Naive B cell (primary cell): ENCODE measurements at places on chromosomes 13 and 19. TPM values are rescaled to one million over a fixed set of nuclear protein-coding genes. Genes with fewer than 3 reads are reported as not detected.

DNA sequence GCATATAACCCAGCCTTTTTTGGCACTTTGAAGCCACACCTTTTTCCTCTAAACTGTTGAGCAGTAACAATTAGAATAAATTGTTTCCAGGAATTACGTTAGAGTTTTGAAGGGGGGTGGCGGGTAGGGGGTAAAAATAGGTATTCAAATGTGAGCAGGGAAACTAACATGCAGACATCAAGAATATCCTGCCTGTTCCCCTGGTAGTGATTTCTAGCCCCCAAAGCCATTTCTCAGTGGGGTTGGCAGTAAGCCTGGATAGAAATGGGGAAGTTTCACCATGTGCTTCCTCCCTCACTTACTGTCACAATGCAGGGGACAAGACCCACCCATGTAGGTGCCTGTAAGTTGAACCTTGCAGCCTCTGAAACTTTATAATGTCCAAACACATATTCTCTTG is 3.8 kb downstream of the DOCK9 start:
- DNase-seq, result no peak

GRCh38 chr13:91126806-91127205 is 220.7 kb upstream of the MIR17HG start:
- no peak for DNase-seq

DNA sequence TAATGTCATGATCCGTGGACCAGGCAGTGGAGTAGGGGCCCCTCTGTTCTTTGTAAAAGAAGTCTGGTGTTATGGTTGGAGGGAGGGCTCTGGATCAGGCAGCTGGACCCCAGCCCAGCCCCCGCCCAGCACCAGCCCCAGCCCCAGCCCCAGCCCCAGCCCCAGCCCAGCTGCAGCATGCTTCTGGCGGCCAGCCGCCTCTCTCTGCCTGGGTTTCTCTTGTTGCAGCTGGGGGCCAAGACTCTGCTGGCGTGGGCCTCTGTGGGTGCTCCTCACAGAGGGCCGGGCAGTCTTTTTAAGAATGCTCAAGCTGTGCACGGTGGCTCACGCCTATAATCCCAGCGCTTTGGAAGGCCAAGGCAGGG is 17.9 kb downstream of the DOT1L start:
- no peak for DNase-seq

DNA sequence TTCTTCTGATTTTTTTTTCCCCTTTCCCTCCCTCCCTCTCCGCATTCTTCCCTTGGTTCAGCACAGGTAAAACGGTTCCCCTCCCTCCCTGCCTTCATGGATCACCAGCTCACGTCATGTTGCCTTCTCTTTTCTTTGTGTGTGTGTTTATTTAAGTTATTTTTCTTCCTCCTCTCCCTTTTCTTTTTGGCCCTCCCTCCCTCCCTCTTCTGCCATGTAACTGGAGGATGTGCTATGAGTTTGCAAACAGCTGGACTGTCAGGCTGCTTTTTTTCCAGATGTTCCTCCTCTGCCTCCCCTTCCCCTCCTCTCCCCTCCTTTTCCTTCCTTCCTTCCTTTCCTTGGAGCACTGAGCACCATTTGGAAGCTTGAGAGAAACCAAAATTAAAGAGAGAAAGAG is 2.0 kb downstream of the LENG9 start:
- no peak for DNase-seq

GRCh38 chr13:62337109-62337880 is 921.6 kb upstream of the PCDH20 start:
- DNase-seq, result no peak

DNA sequence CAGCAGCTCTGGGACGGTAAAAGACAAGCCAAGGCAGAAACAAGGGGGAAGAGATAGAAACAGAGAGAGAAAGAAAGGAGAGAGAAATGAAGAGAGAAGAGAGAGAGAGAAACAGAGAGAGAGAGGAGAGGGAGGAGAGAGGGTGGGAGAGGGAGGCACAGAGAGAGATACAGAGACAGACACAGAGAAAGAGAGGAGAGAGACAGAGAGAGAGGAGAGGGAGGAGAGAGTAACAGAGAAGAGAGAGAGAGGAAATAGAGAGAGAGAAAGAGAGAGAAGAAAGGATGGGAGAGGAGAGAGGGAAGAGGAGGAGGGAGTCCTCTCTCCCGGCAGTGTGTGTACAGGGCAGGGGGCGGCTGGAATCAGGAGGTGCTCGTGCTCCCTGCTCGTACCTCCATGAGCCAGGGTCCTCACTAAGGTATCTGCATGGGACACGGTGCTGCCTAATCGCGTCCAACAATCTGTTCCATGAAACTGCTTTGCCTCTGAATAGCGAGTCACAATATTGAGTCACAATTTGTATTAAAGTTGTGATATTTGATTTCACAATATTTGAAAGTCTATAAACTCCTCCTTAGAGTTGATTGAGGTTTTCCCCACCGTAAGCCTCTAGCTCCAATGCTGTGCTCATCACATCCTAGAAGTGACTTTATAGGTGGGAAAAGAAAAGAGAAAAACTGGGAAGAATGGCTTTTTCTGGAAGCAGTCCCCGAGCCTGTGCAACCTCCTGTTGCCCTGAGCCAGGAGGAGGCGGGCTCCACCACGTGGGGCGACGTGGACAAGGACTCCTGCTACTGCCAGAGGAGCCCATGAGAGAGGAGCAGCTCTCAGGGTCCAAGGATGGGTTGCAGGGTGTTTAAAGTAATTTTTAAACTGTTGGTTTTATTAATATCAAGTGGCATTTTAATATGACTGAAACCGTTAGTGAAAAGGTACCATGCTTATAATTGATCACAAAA is 81.7 kb upstream of the ARHGEF7 start:
- no peak for DNase-seq

The SYCN gene
- polyA plus RNA-seq, result not detected

The MRPS12 gene
- polyA plus RNA-seq, result 92.3 TPM

The TTC9B gene
- not detected for polyA plus RNA-seq

The OR7A10 gene
- not detected for polyA plus RNA-seq

The OR7C1 gene
- not detected for polyA plus RNA-seq

The ZNF730 gene
- 0.12 TPM for polyA plus RNA-seq

The KLHL1 gene
- polyA plus RNA-seq, result not detected
